GM12878 (cell line): ENCODE measurements at places on chromosomes 6 and 20. TPM values are rescaled to one million over a fixed set of nuclear protein-coding genes. Genes with fewer than 3 reads are reported as not detected.

- H3K36me3 ChIP-seq: no peaks in the 10 kb centered on the region
- peaks cover 2% of the 10 kb centered on the region; the same call in 1 of the 2 replicates for H3K27me3 ChIP-seq
- no peak overlapping the region for H3K4me3 ChIP-seq
Measured at GRCh38 chr6:18314317-18314997, 50.1 kb upstream of the DEK start.

DNA sequence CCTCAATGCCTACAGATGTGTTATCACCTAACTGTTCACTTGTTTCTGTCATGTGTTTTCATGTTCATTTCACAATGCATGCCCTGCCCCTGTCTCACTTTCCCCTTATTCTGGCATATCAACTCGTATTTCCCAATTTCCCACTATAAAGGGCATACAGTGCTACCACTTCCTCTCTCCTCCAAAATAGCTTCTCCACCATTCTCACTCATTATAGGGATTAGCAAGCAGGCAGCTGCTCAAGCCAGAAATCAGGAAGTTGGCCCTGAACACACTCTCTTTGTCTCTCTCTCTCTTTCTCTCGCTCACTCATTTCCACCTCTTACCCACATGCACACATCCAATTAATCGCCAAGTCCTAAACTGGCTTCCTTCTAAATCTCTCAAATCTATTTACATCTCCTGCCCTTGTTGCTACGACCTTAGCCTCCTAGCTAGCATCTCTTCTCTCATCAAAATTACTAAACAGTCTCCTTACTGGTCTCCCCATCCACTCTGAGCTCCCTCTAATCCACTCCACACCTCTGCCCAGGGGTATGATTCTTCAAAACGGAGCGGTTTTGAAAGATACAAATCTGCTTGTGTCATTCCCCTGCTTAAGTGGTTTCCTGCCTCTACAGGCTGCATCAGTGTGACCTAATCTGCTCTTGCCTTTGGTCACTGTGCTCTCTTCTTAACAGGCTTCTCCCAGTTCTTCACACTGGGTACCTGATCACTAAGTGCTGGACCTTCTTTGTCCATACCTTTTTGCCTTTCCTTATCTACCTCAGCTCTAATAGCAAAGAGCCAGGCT lies 196.2 kb downstream of the BTBD9 start:
- no peaks in the 10 kb centered on the region for H3K36me3 ChIP-seq
- no peak for DNase-seq
- peaks cover 10% of the 10 kb centered on the region for H3K4me1 ChIP-seq
- H3K27me3 ChIP-seq: no peaks in the 10 kb centered on the region

The GABRR1 gene
- not detected in 2 replicates for polyA plus RNA-seq

The IP6K3 gene
- polyA plus RNA-seq: 0.09 and 0.29 TPM in 2 replicates

DNA sequence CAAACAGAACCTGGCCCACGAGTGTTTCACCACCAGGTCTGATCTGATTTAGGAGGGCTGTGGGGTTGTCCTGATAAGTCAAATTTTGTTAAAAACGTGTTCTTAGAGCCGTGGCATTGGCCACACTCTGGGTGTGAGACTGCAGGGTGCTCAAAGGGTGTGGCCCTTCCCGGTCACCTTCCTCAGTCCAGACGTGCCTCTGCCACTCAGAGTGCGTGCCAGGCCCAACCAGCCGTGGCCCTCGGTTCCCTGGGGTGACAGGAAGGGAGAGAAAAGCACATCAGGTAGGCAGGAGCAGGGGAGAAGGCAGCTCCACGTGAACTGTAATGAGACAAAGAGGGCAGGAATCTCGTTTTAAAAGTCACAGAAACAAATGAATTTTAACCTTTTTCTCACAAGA lies 115.4 kb downstream of the FAM120B start:
- no peak overlapping the region for H3K27ac ChIP-seq
- no peaks in the 10 kb centered on the region for H3K36me3 ChIP-seq
- H3K4me3 ChIP-seq: no peak overlapping the region
- no peak for DNase-seq

The PHACTR1 gene
- 34.2 and 36.6 TPM in 2 replicates for polyA plus RNA-seq

- H3K36me3 ChIP-seq: no peaks in the 10 kb centered on the region
- no peak overlapping the region for H3K4me3 ChIP-seq
- no peak for DNase-seq
- H3K4me1 ChIP-seq: no peaks in the 10 kb centered on the region
- no peak overlapping the region for H3K27ac ChIP-seq
Measured at GRCh38 chr6:169937389-169938261, 186.2 kb downstream of the ERMARD start.

- no peak for DNase-seq
Measured at GRCh38 chr6:32367644-32368043, 4.1 kb downstream of the TSBP1 start.
